ENCODE measurements at places on chromosomes 4 and X.

DNA sequence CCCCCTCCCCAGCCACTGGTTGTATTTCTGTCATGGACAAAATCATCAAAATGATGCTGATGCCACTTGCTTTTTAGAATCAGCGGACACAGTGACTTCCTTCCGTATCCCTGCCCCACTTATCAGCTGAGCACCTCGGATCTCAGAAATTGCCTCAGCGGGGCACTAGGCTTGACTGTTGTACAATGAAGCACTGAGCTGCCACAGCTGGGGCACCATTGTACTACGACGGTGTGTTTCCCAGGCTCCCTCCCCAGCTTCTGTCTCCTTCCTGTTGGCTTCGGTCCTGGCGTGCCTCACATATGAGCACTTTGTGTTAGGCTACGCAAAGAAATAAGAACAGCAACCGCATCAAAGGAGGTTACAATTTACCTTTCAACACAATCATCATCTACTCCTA lies 82.4 kb downstream of the F11 start:
- DNase-seq, result no peak

- no peak for DNase-seq
Measured at GRCh38 chr4:5378002-5378401, 326.7 kb downstream of the STK32B start.

DNA sequence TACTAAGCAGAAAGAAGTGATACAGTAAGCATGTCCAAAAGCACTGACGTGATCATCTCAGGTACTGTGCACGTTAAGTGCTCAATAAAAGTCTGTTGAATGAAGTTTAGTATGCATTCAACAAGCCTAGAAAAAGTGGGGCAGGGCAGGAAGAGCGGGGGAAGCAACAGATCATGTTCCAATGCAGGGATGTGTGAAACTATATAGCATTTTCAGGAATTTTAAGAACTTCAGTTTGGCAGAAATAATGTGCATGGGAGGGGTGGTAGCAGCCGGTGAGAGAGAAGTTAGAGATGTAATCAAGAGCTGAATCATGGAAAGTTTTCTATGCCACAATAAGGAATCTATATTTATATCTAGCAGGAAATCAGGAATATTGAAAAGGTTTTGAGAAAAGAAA lies 19.2 kb upstream of the CCNA2 start:
- no peak for DNase-seq

DNA sequence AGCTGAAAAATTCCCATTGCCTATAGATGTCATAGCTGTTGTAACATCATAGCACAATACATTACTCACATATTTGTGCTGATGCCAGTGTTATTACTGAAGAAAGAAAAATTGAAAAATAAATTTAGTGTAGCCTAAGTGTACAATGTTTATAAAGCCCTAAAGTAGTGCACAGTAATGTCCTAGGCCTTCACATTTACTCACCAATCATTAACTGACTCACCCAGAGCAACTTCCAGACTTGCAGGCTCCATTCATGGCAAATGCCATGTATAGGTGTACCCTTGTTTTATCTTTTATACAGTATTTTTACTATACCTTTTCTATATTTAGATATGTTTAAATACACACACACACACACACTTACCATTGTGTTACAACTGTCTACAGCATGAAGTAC lies 265.4 kb upstream of the MAGEB18 start:
- no peak for DNase-seq

GRCh38 chr4:149785696-149786431 lies 29.8 kb downstream of the IQCM start:
- no peak for DNase-seq

DNA sequence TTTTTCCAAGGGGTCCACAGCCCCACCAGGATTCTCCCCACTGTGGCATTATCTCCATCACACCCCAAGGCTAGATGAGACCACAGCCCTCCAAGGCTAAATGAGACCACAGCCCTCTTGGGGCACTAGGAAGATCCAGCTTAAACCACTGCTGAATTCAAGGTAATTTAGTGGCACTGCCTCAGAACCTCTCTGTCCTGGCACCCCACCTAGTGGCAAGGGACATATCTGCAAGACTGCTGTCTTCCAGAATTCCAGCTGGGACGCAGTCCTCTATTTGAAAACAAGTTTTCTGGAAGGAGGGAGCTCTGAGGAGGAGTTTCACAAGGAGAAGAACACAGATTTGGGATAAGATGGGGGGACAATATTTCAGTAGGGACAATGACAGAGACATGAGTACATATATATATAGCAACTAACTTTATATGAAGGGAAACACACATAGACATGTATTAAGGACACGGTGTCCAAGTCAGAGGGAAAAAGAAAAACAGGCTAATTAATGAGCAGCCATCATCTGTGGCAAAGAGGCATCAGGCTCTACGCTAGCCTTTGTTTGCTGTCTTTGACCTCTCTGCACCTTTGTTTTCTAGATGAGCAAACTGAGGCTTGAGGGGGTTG lies 9.3 kb downstream of the CETN2 start:
- no peak for DNase-seq

DNA sequence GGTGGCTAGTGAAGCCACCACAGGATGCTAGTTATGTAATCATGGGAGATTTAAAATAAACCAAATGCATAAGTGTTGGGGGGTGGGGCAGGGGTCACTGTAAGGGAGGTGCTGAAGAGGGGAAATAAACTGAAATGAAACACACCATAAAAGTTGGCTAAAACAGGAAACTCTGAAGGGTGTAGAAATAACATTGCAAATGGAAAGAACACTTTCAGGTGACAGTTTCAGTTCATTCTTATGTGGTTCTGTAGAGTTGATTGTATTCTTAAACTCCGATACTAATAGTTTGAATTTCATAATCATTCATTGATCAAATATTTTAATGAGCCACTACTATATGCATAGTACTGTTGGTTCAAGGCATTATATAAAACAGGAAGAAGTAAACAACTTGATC lies 80.1 kb downstream of the HDAC8 start:
- DNase-seq, result no peak

Measured in HFF-Myc (cell line).